ENCODE measurements at places on chromosomes 6 and 20. TPM values are rescaled to one million over a fixed set of nuclear protein-coding genes. Genes with fewer than 3 reads are reported as not detected.

- no peak for DNase-seq
Measured at GRCh38 chr6:129146902-129147301, 264.0 kb downstream of the LAMA2 start.

GRCh38 chr6:89295981-89296380, 19.1 kb downstream of the GABRR2 start:
- DNase-seq, result no peak

- no peak for DNase-seq
Measured at GRCh38 chr20:12040261-12040660, 122.6 kb downstream of the BTBD3 start.

DNA sequence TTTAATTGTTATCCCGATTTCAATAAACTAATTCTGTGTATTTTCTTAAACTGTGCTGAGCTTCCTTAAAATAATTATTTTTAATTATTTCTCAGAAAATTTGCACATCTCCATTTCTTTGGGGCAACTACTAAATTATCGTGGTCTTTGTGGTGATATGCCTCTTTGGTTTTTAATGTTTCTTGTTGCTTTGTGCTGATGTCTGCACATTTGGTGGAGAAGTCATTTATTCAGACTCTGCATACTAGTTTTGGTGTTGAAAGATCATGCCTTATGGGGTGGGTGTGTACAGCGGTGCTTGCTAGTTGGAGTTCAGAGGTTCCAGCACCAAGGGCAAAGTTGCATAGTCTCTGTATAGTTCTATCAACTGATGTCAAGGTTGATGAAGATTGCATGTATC, 253.2 kb downstream of the MEI4 start:
- DNase-seq, result no peak

DNA sequence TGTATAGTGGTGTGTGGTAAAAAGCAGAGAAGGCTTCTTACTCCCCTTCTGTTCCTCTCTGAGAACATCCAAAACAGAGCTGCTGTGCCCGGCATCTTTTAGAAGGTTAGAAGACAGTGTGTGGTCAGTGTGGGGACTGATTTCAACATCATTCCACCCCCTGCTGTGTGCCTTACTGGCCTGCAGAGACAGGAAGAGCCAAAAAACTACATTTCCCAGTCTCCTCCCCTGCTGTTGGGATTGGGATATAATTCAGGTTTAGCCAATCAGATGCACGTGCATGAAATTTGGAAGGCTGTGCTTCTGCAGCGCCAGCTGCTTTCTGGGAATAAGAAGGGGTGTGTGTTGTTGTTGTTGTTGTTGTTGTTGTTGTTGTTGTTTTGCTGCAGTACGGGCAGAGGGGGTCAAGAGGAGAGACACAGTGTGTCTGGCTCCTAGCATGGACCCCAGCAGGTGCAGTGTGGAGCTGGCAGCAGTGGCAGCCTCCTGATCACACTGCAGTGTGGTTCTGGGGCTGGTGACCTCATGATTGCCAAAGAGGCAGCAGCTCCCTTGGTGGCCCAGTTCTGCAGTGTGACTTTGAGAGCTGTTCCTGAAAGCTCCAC, 74.7 kb downstream of the MRPL14 start:
- DNase-seq, result no peak

DNA sequence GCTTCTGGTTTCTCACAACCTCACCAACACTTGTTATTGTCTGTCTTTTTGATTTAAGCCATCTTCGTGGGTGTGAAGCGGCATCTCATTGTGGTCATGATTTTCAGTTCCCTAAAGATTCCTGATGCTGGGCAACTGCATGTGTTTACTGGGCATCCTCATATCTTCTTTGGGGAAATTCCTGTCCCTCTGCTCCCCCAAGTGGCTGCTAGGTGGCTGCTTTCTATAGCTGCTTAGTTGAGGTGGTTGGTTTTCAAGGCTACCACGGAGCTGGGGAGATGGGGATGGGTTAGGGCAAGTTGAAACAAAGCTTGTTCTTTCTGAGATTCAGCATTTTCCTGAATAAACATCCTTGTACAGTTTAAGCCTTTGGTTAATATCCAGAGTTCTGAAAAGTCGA, 403.9 kb upstream of the SULF2 start:
- DNase-seq, result no peak

- DNase-seq, result no peak
Measured at GRCh38 chr6:138386897-138387296, 9.2 kb downstream of the SMIM28 start.

DNA sequence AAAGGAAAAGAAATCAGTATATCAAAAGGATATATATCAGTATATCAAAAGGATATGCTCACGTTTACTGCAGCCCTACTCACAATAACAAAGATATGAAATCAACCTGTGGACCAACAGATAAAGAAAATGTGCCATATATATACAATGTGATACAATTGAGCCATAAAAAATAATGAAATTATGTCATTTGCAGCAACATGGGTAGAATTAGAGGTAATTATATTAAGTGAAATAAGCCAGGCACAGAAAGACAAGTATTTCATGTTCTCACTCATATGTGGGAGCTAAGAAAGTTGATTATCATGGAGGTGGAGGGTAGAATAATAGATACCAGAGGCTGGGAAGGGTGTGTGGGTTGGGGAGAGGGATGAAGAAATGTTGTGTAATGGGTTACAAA, 102.9 kb upstream of the MARCKS start:
- no peak for DNase-seq

GRCh38 chr20:42530855-42531448, 658.8 kb downstream of the PTPRT start:
- no peak for DNase-seq

GRCh38 chr20:36447101-36447500, 94.2 kb upstream of the MYL9 start:
- no peak for DNase-seq

GRCh38 chr6:36289281-36289878, 19.5 kb downstream of the PNPLA1 start:
- no peak for DNase-seq

DNA sequence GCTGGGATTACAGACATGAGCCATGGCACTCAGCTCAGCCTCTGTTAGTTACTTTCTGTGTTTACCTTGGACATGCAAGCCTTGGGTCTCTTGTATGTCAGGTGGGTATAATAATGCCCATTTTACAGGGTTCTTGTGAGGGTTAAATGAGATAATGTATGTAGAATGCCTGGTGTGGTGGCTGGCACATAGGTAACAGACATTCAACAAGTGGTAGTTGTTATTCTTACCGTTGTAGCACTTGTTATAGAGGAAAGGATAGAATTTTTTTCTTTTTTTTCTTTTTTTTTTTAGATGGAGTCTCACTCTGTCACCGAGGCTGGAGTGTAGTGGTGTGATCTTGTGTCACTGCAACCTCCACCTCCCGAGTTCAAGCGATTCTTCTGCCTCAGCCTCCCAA, 8.0 kb upstream of the KIF13A start:
- DNase-seq, result no peak

- DNase-seq, result no peak
Measured at GRCh38 chr6:31771992-31772358, 5.2 kb downstream of the VWA7 start.

DNA sequence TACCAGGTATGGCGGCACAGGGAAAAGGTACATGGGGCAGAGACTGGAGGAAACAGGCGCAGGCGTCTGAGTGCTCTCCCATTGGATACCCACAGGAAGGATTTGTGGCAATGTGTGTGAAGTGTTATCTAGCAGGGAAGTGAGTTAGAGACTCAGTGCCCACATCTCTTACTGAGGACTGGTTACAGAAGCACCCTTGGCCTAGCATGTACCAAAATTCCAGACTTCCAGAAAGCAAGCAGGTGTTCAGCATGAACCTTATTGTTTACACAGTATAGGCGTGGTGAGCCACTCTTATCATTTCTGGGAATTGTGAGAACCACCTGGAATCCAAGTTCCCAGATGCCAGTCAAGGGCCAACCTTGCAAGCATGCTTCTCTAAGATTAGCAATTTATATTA, 14.2 kb downstream of the MANBAL start:
- DNase-seq, result no peak

- no peak for DNase-seq
Measured at GRCh38 chr20:62486484-62486883, 10.7 kb upstream of the GATA5 start.

GRCh38 chr6:75505424-75505823, 11.8 kb upstream of the FILIP1 start:
- DNase-seq, result no peak

- DNase-seq, result no peak
Measured at GRCh38 chr6:11888727-11889126, 110.1 kb upstream of the ADTRP start.

DNA sequence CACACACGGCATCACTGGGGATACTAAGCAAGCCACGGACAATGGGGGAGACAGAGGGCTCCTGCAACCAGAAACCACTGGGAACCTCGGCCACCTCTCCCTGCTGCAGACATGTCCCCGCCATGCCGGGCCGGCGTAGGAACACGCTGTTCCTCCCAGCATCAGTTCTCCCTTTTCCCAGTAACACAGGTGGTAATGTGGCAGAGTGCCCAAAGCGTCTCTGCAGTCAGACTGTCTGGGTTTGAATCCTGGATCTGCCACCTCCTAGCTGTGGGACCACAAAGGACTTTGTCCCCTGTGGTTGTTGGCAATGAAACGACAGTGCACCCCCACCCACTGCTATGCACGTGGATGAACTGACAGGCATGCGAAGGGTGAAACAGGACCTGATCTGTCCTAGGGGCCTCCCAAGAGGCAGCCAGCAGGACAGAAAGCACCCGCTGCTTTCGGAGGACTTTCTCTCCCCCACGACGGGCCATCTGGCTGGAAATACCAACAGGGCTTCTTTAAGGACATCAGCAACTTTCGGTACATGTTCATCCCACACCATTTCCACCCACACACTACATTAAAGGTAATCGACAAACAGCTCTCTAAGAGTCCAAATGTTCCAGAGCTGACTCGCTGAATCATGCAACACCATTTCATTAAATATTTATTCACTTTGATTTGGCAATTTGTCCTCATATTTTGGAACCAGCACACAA, 74.1 kb downstream of the SULF2 start:
- peak; percentile 45 for DNase-seq

- no peak for DNase-seq
Measured at GRCh38 chr6:110756817-110757216, 58.5 kb downstream of the CDK19 start.

- peak; percentile 51 for DNase-seq
Measured at GRCh38 chr20:25623225-25623735, 534 bp downstream of the NANP start.

DNA sequence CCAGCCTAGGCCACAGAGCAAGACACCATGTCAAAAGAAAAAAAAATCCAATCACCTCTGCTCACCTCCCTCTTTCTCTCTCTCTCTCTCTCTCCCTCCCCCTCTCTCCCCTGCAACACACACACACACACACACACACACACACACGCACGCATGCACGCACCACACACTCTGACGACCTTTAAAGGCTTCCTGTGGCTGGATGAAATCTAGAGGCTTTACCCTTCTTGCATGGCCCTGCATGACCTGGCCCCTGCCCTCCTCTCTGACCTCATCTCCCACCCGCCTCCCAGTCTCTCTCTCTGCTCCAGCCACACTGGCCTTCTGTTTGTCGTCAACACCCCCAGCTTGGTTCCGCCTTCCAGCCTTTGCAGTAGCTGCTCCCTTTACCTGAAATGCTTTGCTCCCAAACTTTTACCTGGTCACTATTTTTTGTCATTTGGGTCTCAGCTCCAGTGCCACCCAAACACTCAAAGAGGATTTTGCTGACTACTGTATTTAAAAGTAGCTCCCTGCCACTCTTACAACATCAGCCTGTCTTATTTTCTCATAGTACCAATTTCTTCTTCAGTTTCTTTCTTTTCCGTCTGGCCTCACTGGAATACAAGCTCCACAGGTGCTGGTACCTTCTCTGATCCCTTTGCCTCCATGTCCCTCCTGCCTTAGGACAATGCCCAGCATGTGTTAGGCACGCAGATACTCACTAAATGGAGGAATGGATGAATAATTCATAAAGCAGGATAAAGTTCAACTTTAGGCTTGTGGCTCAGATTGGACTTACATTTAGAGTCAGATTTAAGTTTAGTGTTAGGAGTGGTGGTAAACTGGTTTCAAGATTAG, 4.3 kb upstream of the LTA start:
- DNase-seq, result no peak

- no peak for DNase-seq
Measured at GRCh38 chr6:119237177-119237715, 112.3 kb downstream of the MAN1A1 start.

DNA sequence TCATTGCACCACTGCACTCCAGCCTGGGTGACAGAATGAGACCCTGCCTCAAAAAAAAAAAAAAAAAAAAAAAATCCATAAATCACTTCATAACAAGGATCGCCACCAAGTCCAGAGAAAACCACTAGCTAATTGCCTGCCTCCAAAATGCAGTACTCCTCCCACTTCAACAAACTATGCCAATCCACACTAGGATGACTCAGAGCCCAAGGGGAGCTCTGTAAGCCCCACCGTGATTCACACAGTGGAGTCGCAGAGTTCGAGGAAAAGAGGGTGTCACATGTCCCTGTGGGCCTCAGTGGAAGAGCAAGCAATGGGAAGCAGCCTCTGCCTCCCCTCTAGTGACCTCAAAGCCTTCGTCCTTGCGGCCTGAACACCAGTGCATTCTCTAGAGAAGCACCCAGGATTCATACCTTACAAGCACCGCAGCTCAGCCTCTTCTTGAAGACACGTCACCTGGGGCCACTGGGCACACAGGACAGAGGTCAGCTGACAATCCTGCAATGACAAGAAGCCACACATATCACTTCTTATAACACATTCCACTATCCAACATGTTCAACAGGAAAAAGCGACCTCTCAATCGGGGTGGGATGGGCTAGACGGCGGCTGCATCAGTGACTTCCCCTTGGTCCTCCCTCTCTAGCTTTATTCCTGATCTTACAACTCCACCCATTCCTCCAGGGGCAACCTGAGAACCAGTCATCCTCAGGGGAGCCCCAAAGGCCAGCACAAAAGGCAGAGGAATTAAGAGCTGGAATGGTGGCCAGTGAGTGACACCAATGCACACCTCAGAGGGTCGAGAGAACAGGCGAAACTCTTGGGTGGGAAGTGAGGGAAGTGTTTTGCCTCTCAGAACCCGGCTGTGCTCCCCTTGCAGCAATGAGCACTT, 8.9 kb downstream of the SNHG17 start:
- no peak for DNase-seq

GRCh38 chr6:37241775-37242428, 15.7 kb upstream of the TBC1D22B start:
- no peak for DNase-seq

DNA sequence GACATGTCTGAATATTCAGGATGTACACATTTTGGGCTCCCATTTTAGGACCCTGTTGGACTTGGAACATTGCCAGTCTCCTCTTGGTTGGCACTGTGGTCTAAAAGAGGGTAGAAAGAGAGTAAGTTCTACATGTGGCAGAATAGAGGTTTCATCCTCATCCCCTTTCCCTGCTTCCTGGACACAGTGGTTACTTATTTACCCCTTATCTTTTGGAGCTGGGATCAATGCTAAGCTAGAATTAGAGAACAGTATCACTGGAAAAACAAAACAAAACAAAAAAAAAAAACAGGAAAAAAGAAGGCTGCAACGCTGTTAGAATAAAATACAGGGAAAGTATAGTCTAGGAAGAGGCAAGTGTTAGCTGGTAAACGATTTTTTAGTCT, 790.6 kb downstream of the MAFB start:
- DNase-seq, result no peak

GRCh38 chr6:137490006-137490905, 3.9 kb downstream of the OLIG3 start:
- DNase-seq, result no peak

BPIFB1 gene
- not detected for total RNA-seq

DAAM2 gene
- total RNA-seq, result 15.7 TPM

ACTR5 gene
- 10.3 TPM for total RNA-seq

BMP5 gene
- 2.6 TPM for total RNA-seq

TMC2 gene
- not detected for total RNA-seq

LRFN2 gene
- total RNA-seq, result 0.41 TPM

L3MBTL3 gene
- total RNA-seq, result 57.6 TPM

DEFB132 gene
- total RNA-seq, result not detected

POU3F2 gene
- total RNA-seq, result not detected

GINM1 gene
- 31.0 TPM for total RNA-seq
